ENCODE measurements at places on chromosomes 2 and 18. TPM values are rescaled to one million over a fixed set of nuclear protein-coding genes. Genes with fewer than 3 reads are reported as not detected.

SNED1 gene
- total RNA-seq = 2.2 TPM

ANKRD30BL gene
- not detected for total RNA-seq

GRCh38 chr18:4040391-4041092 lies 414.6 kb downstream of the DLGAP1 start:
- no peak for DNase-seq

- no peak for DNase-seq
These were observed 18.7 kb upstream of the MCM6 start for GRCh38 chr2:135894930-135895329.

DNA sequence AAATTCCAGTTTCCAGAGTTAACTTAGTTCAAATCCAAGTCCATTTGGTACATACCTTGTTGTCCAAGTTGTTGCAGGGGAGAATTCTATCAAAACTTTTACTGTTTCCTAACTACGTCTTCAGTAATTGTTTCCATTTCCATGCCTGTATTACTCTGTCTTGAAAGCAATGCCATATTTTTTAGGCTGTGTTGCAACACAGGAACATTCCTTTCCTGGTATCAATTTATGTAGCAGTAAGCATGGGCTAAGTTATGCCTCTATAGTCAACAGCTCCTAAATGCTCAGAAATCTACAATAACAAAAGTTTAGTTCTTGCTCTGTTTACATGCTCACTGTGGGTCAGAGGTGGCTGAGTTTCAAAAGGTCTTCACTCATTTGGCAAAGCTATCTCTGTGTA lies 1943.8 kb upstream of the PIK3C3 start:
- DNase-seq = no peak
